SJSA1 (cell line): ENCODE measurements at places on chromosomes 12 and 14. TPM values are rescaled to one million over a fixed set of nuclear protein-coding genes. Genes with fewer than 3 reads are reported as not detected.

GRCh38 chr14:59739794-59740193 lies 130.8 kb downstream of the RTN1 start:
- H3K4me3 ChIP-seq, result no peak overlapping the region
- no peaks in the 10 kb centered on the region for H3K36me3 ChIP-seq
- no peaks in the 10 kb centered on the region for H3K4me1 ChIP-seq

DNA sequence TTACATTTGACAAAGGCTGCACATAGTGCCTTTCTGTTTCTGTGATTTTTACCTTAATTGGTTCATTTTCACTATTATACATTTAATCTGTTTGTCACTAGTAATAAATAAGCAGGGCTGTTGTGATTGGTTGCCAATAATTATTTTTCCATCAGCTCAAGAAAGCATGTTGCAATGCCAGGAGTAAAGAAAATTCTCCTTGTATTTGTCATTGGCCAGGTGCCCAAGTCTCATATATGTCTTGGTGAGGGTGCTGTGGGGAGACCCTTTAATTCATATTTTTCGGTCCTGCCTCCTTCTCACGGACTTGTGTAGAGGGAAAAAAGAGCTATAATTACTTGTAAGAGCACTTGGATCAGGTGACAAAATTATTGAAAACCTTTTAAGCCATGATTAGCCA lies 108.0 kb downstream of the KITLG start:
- no peak for DNase-seq
- no peaks in the 10 kb centered on the region for H3K27me3 ChIP-seq
- H3K36me3 ChIP-seq, result no peaks in the 10 kb centered on the region
- no peaks in the 10 kb centered on the region for H3K4me1 ChIP-seq
- H3K27ac ChIP-seq, result no peak overlapping the region

DNA sequence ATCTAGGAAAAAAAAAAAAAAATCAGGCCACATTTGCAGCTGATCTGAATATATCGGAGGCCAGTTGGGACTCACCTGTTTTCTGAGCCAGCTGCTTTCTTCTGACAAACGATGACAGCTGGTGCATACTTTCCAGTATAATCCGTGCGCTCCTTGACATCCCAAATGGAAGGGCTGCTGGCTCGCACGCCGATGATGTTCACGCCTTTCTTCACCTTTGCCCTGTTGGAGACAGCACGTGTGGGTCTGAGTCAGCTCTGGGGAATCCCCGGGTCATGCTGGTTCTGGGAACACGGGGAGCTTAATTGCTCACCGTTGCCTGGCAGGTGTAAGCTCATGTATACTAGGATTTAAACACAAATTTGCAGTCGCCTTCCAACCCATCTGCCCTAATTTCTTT lies 372.8 kb downstream of the TMEM132D start:
- no peak overlapping the region for H3K27ac ChIP-seq
- H3K36me3 ChIP-seq, result no peaks in the 10 kb centered on the region
- no peaks in the 10 kb centered on the region for H3K4me1 ChIP-seq

- H3K27ac ChIP-seq, result no peak overlapping the region
- H3K4me1 ChIP-seq, result peaks cover 43% of the 10 kb centered on the region
- H3K36me3 ChIP-seq, result peaks cover 58% of the 10 kb centered on the region
- no peaks in the 10 kb centered on the region for H3K27me3 ChIP-seq
- H3K4me3 ChIP-seq, result no peak overlapping the region
Measured at GRCh38 chr14:23058654-23059504, 1.6 kb upstream of the CDH24 start.

GRCh38 chr12:120453977-120454376 lies 7.7 kb downstream of the GATC start:
- no peak overlapping the region for H3K4me3 ChIP-seq
- H3K36me3 ChIP-seq, result peaks cover 83% of the 10 kb centered on the region
- no peaks in the 10 kb centered on the region for H3K4me1 ChIP-seq
- no peaks in the 10 kb centered on the region for H3K27me3 ChIP-seq

GRCh38 chr12:41683513-41684240 lies 461.0 kb downstream of the GXYLT1 start:
- H3K27me3 ChIP-seq, result no peaks in the 10 kb centered on the region
- H3K27ac ChIP-seq, result no peak overlapping the region
- no peak overlapping the region for H3K4me3 ChIP-seq

- no peaks in the 10 kb centered on the region for H3K36me3 ChIP-seq
- H3K4me3 ChIP-seq, result no peak overlapping the region
- H3K4me1 ChIP-seq, result peaks cover 21% of the 10 kb centered on the region
Measured at GRCh38 chr14:64296561-64296960, 2.4 kb upstream of the ESR2 start.

DNA sequence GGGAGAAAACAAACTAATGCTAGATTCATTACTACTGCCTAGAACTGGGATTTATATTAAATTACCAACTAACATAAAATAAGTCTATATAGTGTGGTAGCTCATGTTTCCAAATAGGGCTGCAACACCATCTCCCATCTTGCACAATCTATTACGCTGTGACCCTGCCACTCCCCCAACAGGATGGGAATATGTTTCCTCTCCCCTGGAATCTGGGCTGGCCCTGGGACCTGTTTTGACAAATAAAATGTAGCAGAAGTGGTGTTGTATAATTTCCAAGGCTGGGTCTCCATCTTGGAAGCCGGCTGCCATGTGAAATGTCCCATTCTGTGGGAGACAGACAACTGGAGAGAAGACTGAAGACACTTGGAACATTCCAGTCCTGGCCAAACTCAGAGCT lies 45.6 kb upstream of the FERMT2 start:
- H3K36me3 ChIP-seq, result no peaks in the 10 kb centered on the region
- no peak overlapping the region for H3K4me3 ChIP-seq
- H3K27me3 ChIP-seq, result no peaks in the 10 kb centered on the region

GRCh38 chr14:28666961-28667360 lies 99.6 kb upstream of the FOXG1 start:
- H3K27ac ChIP-seq, result no peak overlapping the region
- H3K27me3 ChIP-seq, result no peaks in the 10 kb centered on the region

DNA sequence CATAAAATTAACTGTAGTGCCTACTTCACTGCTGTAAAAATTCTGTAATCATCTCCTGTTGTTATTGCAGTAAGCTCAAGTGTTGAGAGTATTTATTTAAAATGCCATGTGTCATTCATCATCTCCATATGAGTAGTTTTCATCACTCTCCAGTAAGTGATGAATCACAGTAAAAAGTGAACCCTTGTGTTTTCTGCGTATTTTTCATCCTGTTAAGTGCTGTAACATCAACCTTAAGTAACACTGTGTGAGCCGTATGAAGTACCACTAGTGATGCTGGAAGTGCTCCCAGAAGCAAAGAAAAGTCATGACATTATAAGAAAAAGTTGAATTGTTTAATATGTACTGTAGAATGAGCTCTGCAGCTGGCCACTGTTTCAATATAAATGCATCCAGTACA lies 55.4 kb downstream of the SLCO1B3 start:
- no peak overlapping the region for H3K4me3 ChIP-seq
- H3K27me3 ChIP-seq, result no peaks in the 10 kb centered on the region
- no peaks in the 10 kb centered on the region for H3K36me3 ChIP-seq
- DNase-seq, result no peak

GRCh38 chr12:132074216-132074615 lies 69.9 kb downstream of the DDX51 start:
- H3K4me1 ChIP-seq, result no peaks in the 10 kb centered on the region
- no peaks in the 10 kb centered on the region for H3K27me3 ChIP-seq
- peaks cover 71% of the 10 kb centered on the region for H3K36me3 ChIP-seq

- no peaks in the 10 kb centered on the region for H3K4me1 ChIP-seq
- H3K27me3 ChIP-seq, result no peaks in the 10 kb centered on the region
- no peak for DNase-seq
- no peak overlapping the region for H3K4me3 ChIP-seq
- no peaks in the 10 kb centered on the region for H3K36me3 ChIP-seq
Measured at GRCh38 chr12:87556985-87557384, 472.2 kb downstream of the C12orf50 start.

GRCh38 chr12:107320929-107321631 lies 227.7 kb upstream of the CRY1 start:
- no peak for DNase-seq
- no peaks in the 10 kb centered on the region for H3K36me3 ChIP-seq
- H3K4me3 ChIP-seq, result no peak overlapping the region
- H3K4me1 ChIP-seq, result peaks cover 34% of the 10 kb centered on the region
- H3K27me3 ChIP-seq, result peaks cover 60% of the 10 kb centered on the region
- H3K27ac ChIP-seq, result no peak overlapping the region

DNA sequence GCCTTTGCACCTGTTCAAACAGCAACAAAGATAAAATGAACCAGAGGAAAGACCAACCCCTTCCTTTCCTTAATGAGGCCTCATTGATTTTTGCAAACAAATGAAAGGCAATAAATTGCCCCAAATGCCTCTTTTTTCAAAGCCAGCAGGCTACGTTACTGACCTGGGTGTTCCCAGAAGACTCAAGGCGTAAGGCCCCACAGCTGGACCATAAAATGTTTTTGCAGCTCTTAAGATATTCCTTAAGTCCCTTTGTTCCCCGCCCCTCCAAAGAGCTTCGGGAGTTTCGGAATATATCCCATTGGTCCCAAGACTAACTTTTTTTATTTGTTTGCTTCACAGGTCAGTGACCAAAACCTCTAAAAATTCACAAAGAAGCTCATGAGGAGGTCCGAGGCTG lies 462.9 kb upstream of the PRICKLE1 start:
- no peaks in the 10 kb centered on the region for H3K36me3 ChIP-seq
- H3K27ac ChIP-seq, result no peak overlapping the region
- H3K4me1 ChIP-seq, result no peaks in the 10 kb centered on the region
- no peaks in the 10 kb centered on the region for H3K27me3 ChIP-seq

- H3K4me3 ChIP-seq, result no peak overlapping the region
- no peaks in the 10 kb centered on the region for H3K27me3 ChIP-seq
- no peaks in the 10 kb centered on the region for H3K36me3 ChIP-seq
- no peak overlapping the region for H3K27ac ChIP-seq
Measured at GRCh38 chr12:131056626-131057025, 102.9 kb downstream of the ADGRD1 start.

- H3K4me3 ChIP-seq, result no peak overlapping the region
- H3K27ac ChIP-seq, result no peak overlapping the region
Measured at GRCh38 chr14:37643701-37644100, 48.3 kb downstream of the TTC6 start.

GRCh38 chr12:128267651-128268378 lies 845 bp downstream of the TMEM132C start:
- H3K27me3 ChIP-seq, result no peaks in the 10 kb centered on the region
- no peak overlapping the region for H3K27ac ChIP-seq
- DNase-seq, result no peak
- no peak overlapping the region for H3K4me3 ChIP-seq
- no peaks in the 10 kb centered on the region for H3K4me1 ChIP-seq

GRCh38 chr14:104598039-104598909 lies 6.3 kb downstream of the TMEM179 start:
- H3K4me3 ChIP-seq, result no peak overlapping the region
- H3K27ac ChIP-seq, result no peak overlapping the region
- H3K36me3 ChIP-seq, result no peaks in the 10 kb centered on the region
- no peaks in the 10 kb centered on the region for H3K4me1 ChIP-seq
- DNase-seq, result no peak
- H3K27me3 ChIP-seq, result no peaks in the 10 kb centered on the region

GRCh38 chr12:119024356-119024755 lies 43.0 kb downstream of the SRRM4 start:
- H3K4me1 ChIP-seq, result no peaks in the 10 kb centered on the region
- no peaks in the 10 kb centered on the region for H3K27me3 ChIP-seq
- no peak overlapping the region for H3K4me3 ChIP-seq
- H3K36me3 ChIP-seq, result no peaks in the 10 kb centered on the region
- H3K27ac ChIP-seq, result no peak overlapping the region

- H3K27ac ChIP-seq, result no peak overlapping the region
- no peaks in the 10 kb centered on the region for H3K36me3 ChIP-seq
- no peaks in the 10 kb centered on the region for H3K27me3 ChIP-seq
- no peak for DNase-seq
Measured at GRCh38 chr14:53532853-53533252, 379.7 kb upstream of the DDHD1 start.

DNA sequence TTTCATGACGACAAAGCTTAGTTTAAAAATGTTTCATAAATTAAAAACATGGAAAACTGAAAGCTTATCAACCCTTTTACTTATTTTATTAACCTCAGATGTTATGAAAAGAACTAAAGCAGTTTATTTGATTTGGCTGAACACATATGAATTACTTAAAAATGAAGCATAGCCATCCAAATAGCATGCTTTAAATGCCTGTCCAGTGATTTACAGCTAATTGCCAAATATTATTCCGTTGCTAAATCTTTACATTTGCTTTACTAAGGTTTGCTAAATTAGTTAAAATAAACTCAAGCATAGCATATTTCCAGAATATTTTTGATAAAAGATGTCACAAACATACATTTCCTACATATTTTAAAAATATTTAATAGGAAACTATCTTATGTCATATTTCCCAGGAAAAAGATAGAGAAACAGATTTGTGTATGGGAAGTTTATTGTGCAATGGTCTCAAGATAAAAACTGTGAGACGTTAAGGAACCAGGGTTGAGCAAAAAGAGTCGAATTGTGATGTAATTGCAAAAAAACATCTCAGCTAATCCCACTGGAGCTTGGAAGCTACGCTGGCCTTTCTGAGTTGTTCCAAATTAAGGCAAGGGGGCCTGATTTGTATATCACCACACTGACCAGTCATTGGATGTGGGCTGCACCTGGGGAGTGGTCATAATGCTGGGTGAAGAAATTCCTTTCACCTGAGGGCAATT lies 25.8 kb downstream of the GPR135 start:
- no peaks in the 10 kb centered on the region for H3K27me3 ChIP-seq
- H3K36me3 ChIP-seq, result 0 out of 2 replicates have a peak, but pooled peaks cover 5% of the 10 kb centered on the region
- H3K4me1 ChIP-seq, result peaks cover 15% of the 10 kb centered on the region
- no peak overlapping the region for H3K4me3 ChIP-seq

GRCh38 chr14:37124614-37125013 lies 47.8 kb downstream of the SLC25A21 start:
- DNase-seq, result no peak
- no peaks in the 10 kb centered on the region for H3K27me3 ChIP-seq
- H3K36me3 ChIP-seq, result no peaks in the 10 kb centered on the region
- no peak overlapping the region for H3K4me3 ChIP-seq
- peaks cover 27% of the 10 kb centered on the region for H3K4me1 ChIP-seq

DNA sequence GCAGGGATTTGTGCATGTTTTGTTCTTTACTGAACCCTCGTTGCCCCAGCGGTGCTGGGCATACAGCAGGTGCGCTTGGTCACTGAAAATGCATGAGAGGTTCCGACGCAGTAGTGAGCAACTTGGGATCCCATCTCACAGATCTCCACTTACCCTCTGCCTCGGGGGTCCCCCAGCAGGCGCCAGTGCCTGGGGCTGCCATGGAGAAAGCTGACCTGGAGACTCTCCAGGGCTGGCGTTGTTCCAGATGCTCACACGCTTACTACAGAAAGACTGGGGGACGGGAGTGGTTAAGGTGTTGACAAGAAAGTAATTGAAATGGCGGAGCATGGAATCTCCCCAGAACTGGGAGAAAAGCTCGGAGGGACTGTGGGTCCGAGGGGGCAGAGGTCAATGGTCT lies 14.2 kb downstream of the GLT1D1 start:
- DNase-seq, result no peak
- no peaks in the 10 kb centered on the region for H3K36me3 ChIP-seq
- no peaks in the 10 kb centered on the region for H3K27me3 ChIP-seq
- no peak overlapping the region for H3K27ac ChIP-seq
- H3K4me3 ChIP-seq, result no peak overlapping the region

C12orf54 gene
- total RNA-seq, result 0.53 TPM in 1 of 2 replicates, not detected in the other

LRRK2 gene
- total RNA-seq, result 0.11 and 0.31 TPM in 2 replicates

LUM gene
- total RNA-seq, result 505 and 812 TPM in 2 replicates

AICDA gene
- not detected in 2 replicates for total RNA-seq

RNASE2 gene
- total RNA-seq, result not detected in 2 replicates

PRIMA1 gene
- not detected in 2 replicates for total RNA-seq

STRAP gene
- 62.2 and 92.1 TPM in 2 replicates for total RNA-seq

PLEKHH1 gene
- total RNA-seq, result 0.97 TPM in 1 of 2 replicates, not detected in the other

TRIM9 gene
- total RNA-seq, result 0.16 TPM in 1 of 2 replicates, not detected in the other

OLR1 gene
- total RNA-seq, result 18.2 and 32.4 TPM in 2 replicates

SLC6A13 gene
- not detected in 2 replicates for total RNA-seq

TOMM20L gene
- not detected in 2 replicates for total RNA-seq

KRT5 gene
- total RNA-seq, result not detected in 2 replicates

RNASE3 gene
- total RNA-seq, result not detected in 2 replicates

KCNH3 gene
- total RNA-seq, result 0.08 and 0.53 TPM in 2 replicates

A2M gene
- total RNA-seq, result 0.50 and 0.55 TPM in 2 replicates

ITGB7 gene
- 0.45 TPM in 1 of 2 replicates, not detected in the other for total RNA-seq
